Myocyte (in vitro differentiated cells): ENCODE measurements at places on chromosomes 7 and 10.

DNA sequence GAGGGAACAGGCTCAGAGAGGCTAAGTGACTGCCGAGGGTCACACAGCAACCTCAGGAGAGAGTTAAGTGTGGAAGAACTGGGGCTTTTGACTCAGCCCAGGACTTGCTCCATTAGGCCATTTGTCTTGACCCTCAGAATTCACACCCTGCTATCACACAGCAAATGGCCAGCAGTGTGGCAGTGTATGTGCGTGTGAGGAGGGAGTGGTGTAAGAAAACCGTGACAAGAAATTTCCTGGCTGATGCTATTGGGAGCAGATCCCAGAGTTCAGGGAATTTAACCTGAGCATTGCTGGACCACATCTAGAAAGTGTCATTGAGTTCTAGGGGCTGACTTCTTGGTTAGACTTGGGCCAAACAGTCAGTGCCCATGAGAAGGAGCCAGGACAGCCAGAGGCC, 18.4 kb downstream of the VWA2 start:
- no peak for DNase-seq

DNA sequence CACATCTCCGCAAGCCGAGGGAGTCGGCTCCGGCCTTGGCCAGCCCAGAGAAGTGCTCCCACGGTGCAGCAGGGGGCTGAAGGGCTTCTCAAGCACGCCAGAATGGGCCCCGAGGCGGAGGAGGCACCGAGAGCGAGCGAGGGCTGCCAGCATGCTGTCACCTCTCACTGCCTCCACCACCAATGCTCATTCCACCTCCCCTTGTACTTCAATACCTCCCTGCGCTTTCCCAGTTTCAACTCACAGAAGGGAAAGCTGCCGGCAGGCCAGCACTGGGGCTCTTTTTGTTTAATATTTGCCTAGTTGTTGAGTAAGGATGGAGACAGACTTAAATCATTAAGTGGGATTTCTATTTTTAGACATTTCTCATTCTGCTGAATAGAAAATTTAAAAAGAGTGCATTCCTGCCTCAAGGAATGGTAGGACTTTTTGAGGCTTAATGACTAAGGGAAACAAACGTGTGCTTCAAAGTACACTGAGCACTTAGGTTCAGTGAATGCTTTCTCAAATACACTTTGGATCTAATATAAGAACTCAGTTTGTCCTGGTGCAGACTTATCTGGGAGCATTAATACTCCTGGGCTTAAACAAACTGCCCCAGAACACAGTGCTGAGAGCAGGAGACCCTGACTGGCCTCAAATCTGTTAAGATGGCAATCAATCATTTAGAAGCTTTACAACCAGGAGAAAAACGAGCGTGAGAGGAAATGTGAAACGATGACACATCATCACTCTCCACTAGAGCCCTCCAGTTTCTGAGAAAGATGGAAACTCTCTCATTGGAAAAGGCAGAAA, 131.2 kb downstream of the RALA start:
- peak; percentile 61 for DNase-seq

GRCh38 chr7:51314726-51315125, 1.9 kb downstream of the COBL start:
- DNase-seq: no peak

- peak; percentile 78 for DNase-seq
Observed at GRCh38 chr10:4981722-4982471, 18.7 kb downstream of the AKR1C1 start.

DNA sequence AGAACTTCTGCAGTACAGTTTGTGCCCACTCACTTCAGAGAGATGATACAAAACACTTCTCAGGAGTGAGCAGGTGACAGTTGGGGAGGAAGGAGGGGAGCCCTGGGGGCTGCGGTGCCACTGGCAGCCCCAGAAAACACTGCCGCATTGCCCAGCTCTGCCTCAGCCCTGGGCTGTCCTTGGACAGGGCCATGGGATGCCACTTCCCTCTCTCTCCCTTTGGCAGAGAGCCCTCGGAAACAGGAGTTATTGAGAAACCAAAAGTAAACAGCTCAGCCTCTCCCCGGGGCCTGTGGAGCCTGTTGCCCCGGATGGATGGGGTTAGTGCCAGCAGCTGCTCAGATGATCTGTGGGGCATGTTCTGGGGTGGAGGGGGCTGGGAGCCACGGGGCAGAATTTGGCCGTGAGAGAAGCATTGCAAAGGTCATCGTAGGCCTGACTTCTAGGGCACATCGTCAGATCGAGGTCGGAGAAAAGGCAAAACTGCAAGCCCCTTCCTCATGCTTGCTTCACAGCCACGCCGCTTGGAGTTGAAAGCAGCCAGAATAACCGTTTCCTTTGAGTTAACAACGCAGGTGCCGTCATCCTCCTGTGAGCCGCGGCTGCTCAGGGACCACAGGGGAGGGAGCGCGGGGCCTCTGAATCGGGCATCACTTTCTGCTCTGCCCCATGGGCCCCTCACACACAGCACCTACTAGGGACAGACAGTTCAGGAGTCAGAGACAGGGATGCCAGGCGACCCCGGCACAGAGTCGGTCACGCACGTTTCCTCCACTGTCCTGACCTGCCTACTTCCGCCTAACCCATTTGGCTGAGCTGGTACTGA, 256.4 kb downstream of the CAMK1D start:
- DNase-seq: peak; percentile 93

GRCh38 chr7:151850491-151851124, 26.3 kb downstream of the PRKAG2 start:
- DNase-seq: no peak
